Activated CD4-positive, alpha-beta T cell treated with anti-CD3 and anti-CD28 coated beads, Interleukin-10, Interleukin-2, amounts not matched to agents 100 ng/mL and 50 ng/mL, durations not matched to agents 16 hours and 8 hours (primary cell): ENCODE measurements at places on chromosomes 5 and 9.
A peak's percentile ranks its signal among the peaks of the same experiment; 100 is the strongest.

GRCh38 chr5:141489841-141490240 lies 960 bp downstream of the PCDHGC5 start:
- DNase-seq = no peak

DNA sequence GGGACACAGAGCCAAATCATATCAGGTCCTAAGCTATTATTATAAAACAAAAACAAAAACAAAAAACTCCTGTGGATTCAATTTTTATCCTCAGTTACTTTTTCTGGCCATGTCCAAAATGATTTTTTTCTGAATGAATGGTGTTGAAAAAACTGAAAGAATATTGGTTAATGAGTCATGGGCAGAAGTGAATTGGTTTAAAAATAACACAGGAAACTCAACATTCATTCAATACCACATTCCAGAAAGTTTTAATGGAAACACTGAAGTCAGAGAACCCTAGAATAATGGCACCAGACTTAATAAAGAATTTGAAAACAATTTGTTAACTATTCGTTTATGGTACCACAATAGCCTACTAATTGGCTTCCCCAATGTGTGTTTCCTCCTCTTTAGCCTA lies 102.4 kb upstream of the CDH9 start:
- no peak for DNase-seq

DNA sequence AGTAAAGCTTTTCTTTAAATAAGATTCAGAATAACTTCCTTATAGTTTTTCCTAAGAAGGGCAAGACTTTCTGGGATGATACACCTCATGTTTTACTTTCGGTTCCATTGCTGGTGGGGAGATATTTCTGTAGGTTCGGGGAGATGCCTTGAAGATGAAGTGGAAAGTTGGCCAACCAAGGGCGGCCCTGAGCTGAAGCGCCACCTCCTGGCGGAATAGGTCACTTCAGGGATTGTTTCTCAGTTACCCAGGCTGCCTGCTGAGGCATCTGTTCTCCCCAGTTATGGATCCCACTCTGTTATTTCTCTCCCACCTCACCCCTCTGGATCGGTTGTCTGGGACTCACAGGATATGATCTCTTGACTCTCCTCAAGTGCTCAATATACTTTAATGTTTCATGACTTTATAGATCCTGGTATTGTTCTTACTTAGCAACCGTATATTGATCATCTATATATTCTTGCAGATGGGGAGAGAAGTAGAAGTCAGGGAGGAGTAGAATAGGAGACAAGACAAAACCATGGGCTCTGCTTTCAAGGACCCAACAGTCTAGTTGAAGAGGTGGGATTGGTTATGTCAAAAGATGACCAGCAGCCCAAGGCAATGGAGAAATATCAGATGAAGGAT lies 23.4 kb downstream of the MEGF10 start:
- peak; percentile 63 for DNase-seq

DNA sequence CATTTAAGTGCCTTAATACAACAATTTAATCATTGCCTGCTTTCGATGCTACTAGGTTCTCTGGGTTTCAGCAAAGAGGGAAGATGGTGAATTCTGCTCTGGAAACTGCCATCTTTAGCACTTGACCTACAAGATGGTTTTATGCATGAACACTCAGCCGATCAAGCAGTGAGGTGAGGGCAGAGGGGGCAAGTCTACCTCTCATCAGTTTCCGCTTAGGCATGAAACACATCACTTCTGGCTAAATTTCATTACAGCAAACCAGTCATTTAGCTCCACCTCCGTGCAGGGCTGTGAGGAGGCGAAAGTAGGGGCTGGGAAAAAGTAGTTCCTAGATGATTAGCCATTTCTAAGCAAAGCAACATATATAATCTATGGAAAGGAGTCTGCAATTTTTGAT lies 1018.0 kb downstream of the CDH18 start:
- DNase-seq = no peak

DNA sequence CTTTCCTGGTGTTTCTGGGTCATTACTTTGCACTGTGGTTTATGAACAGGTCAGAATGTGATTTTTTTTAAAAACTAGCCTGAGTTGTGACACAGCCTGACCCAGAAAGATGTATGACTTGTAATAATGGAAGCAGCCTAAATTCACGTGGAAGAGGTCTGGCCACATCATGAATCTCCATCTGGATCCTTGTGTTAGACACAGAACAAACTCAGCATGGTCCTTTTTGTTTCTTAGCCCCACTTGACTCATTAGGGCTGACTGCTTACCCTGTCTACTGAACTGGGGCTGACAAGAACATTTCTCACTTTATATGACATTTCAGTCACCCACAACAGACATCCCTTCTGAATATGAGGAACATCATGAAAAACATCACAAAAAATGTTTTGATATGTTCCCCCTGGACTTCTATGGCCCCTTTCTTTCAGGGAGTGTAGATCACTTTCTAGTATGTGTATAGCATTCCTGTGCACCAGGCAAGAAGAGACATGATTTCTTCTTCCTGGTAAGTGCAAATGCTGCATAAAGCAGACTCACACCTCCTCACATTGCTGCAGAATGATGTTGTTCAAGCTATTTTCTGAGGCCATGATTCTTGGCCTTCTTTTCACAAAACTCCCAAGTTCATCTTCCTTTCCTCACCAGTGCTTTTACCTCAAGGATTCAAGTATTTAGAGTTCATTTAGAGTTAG lies 52.3 kb downstream of the ZNF622 start:
- no peak for DNase-seq

GRCh38 chr5:66960369-66961137 lies 236.0 kb downstream of the CD180 start:
- no peak for DNase-seq

DNA sequence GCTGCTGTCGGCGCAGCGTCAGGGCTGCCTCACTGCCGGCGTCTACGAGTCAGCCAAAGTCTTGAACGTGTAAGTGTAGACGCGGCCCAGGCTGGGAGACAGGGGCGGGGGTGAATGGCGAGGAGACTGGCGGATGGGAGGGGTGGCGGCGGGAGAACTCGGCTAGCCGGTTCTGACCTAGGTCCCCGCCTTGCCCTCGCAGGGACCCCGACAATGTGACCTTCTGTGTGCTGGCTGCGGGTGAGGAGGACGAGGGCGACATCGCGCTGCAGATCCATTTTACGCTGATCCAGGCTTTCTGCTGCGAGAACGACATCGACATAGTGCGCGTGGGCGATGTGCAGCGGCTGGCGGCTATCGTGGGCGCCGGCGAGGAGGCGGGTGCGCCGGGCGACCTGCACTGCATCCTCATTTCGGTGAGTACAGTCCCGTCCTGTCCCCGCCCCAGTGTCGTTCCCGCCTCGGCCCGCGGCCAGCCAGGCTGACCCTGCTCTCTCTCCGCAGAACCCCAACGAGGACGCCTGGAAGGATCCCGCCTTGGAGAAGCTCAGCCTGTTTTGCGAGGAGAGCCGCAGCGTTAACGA lies 745 bp downstream of the GADD45G start:
- peak; percentile 69 for DNase-seq

- peak; percentile 72 for DNase-seq
These were observed at the start of gene ROR2 for GRCh38 chr9:91949946-91950664. ROR2 (minus strand) TSS chr9:91950228.
